ENCODE measurements at places on chromosomes 6 and 20.

DNA sequence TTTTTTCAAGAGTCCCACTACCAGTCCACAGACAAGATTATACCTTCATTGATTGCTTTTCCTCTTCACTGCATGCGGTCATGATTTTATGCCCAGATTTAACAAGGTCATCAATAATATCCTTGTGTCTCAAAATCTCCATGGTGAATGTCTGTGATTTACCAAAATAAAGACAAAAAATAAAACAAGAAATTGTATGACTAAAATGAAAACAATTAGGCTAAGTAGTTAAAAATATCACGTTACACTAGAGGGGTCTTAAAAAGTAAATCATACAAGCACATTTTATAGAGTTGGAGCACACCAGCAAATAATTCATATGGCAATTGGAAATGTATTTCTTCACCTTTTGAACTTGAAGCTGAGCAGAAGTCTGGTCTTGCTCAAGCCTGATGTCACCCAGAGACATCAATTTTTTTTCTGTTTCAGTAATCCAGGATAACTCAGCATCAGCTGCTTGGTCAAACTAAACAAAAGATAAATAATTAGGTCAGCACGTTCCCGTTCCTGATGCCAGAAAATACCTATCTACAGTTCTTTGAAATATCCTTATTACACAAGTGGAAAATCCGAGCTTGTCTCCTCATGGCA lies 125.4 kb downstream of the DST start:
- no peak for DNase-seq

GRCh38 chr6:112033791-112034615 lies 19.9 kb upstream of the CCN6 start:
- DNase-seq = no peak

DNA sequence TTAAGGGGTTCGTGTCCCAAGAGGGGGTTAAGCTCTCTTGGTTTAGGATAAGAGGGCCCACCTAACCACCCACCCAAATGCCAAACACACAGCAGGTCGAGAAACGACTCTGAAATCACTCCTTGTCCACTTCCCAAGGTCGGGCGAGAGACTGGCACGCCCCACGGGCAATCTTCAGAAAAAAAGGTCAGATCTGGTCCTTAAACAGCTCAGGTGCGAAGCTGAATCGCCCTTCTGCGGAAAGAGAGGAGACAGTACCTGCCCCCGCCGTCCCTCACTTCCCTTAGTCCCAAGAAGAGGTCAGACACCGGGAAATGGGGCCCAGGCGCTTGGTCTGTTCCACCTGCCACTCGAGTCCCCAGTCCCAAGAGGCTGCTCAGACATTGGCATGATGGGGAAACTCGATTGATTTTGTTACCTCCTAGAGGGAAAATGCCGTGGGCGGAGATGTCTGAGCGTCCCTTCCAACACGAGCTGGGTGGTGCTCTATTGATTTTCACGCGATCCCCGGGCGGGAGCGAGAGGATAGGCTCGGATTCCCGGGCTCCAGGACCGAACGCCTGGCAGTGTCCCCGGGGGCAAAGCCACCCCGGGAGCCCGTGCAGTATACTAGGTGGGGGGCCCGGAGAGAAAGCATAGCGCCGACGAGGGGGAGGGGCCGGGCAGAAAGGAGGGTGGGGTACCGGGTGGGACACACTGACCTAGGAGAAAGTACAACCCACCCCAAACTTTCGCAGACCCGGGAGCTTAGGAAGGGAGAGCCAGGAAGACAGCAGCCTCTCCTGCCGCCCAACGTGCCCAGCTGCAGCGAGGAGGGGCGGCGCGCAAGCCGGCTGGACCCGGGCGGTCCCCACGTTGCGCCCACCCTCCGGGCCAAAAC lies 1.1 kb upstream of the SAMD5 start:
- no peak for DNase-seq

DNA sequence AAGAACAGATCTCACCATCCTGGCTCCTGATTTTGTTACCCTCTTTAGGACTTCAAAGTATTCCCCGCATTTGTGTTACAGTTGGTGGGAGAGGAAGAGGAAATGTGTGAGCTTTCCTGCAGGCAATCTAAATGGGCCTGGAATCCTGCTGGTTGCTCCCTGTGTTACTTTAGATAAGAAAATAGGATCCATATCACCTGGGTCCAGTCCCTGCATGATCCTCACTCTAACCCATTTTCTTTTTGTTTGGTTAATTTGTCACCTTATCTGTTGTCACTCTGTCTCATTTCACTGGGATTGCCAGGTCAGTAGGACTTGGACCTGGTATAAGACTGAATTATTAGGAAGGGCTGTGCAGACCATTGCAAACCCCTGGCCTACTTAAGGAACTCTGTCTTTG lies 175.9 kb upstream of the GJE1 start:
- DNase-seq = no peak

GRCh38 chr6:45827952-45828530 lies 187.6 kb downstream of the CLIC5 start:
- DNase-seq = no peak

DNA sequence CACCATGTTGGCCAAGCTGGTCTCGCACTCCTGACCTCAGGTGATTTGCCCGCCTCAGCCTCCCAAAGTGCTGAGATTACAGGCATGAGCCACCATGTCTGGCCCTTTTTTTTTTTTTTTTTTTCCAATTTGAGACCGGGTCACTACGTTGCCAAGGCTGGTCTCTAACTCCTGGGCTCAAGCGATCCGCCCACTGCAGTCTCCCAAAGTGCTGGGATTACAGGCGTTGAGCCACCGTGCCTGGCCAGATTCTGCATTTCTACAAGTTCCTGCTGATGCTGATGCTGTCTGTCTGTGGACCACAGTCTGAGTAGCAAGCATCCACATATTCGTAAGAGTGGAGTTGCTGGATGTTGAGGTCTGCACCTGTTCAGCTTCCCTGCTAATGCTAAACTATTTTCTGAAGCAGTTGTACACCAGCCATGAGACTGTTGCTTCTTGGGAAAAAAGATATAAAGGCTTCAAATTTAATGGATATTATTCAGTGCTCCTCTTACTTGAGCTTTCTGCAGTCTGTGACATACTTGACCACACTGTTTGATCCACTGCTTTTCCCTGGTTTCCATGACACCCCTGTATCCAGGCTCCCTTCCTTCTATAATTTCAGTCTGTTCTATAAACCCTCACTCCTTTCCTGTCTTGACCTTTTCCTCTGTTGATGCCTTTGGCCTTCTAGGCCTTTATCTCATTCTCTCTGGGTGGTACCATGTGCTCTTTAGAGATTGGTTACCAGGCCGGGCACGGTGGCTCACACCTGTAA lies 10.1 kb upstream of the ZBTB12 start:
- no peak for DNase-seq

GRCh38 chr6:3753228-3753835 lies 1.8 kb upstream of the PXDC1 start:
- no peak for DNase-seq
